ENCODE measurements at places on chromosomes 5 and 9.

- DNase-seq, result no peak
Observed at GRCh38 chr5:92435781-92436180, 1052.7 kb upstream of the ARRDC3 start.

DNA sequence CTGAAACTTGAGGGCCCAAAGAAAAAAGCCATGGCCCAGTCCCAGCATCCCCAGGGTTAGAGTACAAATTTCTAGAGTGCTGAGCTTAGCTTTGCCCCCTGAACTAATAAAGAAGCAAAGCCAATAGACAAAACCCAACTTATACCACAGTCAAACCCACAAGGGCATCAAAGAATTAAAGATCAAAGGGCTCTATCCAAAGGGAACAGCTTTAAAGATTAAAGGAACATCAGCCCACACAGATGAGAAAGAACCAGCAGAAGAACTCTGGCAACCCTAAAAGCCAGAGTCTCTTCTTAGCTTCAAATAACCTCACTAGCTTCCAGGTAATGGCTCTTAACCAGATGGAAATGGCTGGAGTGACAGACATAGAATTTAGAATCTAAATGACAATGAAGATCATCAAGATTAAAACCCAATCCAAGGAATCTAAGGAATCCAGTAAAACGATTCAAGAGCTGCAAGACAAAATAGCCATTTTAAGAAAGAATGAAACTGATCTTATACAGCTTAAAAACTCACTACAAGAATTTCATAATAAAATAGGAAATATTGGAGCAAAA, 93.9 kb downstream of the YIPF5 start:
- no peak for DNase-seq

DNA sequence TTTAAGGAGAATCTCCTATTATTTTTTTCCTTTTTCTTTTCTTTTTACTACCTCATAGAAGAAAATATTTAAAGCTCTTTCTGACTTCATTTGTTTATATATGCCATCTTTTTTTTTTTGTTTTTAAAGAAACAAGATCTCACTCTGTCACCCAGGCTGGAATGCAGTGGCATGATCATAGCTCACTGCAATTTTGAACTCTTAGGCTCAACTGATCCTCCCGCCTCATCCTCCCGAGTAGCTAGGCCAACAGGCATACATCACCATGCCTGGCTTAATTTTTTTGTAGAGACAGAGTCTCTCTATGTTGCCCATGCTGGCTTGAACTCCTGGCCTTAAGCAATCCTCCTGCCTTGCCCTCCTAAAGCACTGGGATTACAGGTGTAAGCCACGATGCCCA, 59.5 kb downstream of the LNPEP start:
- DNase-seq, result no peak

DNA sequence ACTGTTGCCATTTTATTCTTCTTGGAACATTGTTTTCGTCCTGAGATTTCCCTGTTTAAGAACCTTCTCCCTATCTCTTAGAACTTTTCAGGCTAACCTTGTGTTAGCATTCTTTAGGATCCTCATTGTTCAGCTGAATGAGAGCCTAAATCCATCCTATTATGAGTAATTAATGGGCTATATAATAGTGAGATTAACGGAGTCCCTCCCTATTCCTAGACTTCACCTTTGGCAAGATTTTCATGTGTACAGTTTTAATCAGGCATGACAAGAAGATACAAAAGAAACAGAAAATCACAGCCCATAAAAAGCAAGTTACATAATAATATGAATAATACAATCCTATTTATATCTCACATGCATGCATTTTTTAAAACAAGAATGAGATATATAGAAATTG, 9.1 kb upstream of the MSMP start:
- DNase-seq, result no peak

DNA sequence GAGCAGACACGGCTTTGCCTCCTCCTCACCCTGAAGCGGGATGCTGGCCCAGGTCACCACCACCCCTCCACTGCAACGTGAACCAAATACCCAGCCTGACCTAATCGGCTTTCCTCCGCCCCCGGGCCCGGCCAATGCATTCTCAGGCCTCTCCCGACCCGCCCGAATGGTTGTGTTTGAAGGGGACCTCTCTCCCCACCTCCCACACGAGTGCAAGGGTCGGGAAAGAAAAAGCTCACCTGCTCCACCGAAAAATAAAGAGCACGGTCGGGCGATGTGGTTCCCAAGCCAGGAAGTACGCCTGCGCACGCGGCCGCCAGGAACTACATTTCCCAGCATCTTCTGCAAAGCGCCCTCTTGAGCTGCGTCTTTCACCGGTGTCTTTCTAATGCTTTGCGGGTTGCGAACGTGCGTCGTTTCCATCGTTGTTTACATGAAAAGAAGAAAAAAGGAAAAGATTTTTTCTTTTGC, at the start of gene ZNF883:
Gene ZNF883 (minus strand): TSS at position 282 of the 471 bp plus-strand sequence.
- peak; percentile 33 for DNase-seq

- no peak for DNase-seq
Observed at GRCh38 chr5:96714450-96714849, 52.3 kb downstream of the CAST start.

- no peak for DNase-seq
Observed at GRCh38 chr9:136694163-136694871, 7.1 kb upstream of the AGPAT2 start.

DNA sequence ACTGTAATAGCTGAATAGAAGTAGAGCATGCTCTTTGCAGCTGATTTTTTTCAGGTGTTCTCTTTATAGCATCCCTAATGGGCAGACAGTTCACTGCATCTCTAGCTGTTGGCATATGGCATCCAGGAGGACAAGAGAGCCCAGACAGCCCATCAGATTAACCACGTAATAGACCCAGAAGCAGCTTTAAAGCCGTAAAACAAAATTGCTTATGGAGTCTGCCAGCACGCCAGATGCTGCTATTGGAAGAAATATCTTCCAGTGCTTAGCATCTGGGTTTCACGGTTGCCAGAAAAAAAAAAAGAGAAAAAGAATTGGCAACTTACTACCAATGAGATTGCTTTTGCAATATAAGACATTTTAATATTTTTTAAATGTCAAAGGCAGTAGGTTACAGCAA, 869.4 kb upstream of the NUDT12 start:
- DNase-seq, result no peak

DNA sequence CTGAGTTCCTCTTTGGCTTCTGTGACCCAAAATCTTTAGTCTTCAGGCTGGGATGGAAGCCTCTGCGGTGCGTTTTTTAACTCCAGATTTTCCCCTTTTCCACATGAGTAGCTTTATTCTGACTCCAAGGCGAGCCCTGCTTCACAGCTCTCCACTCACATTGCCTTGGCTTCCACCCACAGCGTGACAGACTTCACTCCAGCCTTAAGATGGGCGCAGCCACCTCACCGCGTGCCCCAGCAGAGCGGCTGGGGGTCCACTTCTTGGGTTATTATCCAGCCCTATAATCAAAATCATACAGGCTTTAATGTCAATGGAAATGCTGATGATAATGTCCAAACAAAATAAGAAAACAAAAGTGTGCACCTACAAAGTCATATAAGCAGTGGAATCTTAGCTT, 1.2 kb downstream of the EXOC3 start:
- no peak for DNase-seq

DNA sequence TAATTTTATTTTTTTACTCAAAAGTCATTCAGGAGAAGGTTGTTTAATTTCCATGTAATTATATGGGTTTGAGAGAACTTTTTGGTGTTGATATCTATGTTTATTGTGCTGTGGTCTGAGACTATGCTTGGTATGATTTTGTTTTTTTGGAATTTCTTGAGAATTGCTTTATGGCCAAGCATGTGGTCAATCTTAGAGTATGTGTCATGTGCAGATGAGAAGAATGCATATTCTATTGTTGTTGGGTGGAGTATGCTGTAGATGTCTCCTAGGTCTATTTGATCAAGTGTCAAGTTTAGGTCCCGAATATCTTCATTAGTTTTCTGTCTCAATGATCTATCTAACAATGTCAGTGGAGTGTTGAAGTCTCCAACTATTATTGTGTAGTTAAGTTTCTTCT, 134.9 kb downstream of the HMHB1 start:
- DNase-seq, result no peak

DNA sequence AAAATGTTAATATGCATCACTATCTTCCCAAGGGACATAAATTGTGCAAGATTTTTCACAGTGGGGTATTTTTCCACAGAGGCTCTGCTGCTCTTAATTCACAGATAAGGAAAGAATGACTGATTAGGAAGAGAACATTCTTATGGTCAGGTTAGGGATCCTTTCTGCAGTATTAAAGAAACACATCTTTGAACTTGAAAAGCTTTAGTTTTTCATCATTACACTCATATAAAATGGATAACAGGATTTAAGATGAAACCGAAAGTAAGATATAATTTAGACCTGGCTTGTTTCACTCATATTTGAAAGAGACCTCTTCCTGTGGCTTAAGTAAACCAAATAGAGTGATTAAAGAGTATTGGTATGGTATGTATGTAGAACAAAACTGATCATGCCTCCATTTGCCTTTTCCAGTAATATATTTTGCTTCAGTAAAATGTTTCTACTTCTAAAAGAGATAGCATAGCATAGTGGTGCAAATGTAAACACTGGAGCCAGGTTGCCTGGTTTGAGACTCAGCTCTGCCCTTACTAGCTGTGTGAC, 160.0 kb downstream of the PRR16 start:
- DNase-seq, result no peak

DNA sequence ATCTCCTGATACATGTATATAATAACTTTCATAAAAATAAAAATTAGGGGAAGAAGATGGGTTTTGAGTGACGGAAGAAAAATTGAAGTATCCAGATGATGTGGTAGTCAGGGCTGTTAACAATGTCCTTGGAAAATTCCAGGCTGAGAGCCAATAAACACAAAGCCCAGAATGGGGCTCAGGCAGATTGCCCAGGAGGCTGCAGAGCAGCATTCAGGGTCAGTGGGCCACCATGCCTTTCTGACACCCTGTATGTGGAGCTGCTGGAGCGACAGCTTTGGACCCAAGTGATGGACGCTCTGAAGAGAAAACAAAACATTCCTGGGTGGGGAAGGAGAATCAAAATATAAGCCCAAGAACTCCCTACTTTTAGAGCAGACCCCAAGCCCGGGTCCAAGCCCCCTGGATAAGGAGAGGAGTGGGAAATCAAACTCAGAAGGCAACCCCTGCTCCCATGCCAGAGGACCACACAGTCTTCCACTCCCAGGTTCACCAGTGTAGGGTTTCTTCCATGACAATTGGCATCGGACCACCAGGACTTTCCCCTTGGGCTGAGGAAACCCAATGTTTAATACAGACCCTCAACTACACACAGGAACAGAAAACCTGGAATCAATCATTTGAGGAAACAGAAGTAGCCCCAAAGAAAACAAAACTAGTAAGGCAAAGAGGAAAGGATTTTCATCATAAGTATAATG, 45.7 kb upstream of the SPATA31C2 start:
- no peak for DNase-seq

DNA sequence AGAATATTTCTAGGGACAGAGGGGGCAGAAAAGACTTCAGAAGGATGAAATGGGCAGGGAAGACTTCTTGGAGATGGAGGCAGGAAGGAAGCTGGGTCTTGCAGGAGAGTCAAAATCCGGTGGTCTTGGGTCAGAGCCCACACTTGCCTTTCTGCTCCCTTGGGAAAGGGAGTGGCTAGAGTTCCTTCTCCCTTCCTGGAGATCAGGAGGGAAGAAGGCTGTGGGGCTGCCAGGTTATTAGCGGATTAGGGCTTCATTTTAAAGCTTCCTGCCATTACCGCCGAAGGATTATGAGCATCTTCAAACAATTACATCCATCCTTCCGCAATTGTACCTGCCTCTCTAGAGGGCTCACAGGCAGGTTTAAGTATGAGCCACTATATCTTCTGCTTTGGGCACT, 19.2 kb upstream of the SYNPO start:
- DNase-seq, result no peak

DNA sequence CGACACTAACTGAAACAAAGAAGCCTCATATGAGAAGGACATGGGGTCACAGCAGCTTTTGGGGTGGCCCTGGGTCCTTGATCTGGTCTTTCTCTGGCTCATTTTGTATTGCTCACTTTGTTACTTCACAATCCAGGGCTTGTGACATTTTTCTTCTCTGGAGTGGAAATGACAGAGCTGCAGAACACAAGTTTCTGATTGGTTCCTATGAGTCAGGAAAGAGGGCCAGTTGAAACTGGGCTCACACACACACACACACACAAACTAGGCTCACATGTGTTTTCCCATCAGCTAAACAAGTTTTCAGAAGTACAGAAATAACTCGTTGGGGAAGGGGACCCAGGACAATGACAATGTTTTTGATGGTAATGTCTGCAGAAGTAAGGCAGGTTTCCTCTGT, 54.3 kb downstream of the TMC1 start:
- DNase-seq, result no peak

DNA sequence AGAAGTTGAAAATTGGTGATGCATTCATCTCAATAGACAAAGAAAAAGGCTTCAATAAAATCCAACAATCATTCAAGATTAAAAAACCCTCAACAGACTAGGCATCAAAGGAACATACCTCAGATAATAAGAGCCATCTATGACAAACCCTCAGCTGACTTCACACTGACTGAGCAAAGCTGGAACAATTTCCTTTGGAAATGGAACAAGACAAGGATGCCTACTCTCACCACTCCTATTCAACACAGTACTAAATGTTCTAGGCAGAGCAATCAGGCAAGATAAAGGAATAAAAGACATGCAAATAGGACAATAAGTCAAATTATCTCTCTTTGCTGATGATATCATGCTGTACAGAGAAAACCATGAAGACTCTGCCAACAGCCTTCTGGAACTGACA, 1188.1 kb downstream of the DTWD2 start:
- no peak for DNase-seq

DNA sequence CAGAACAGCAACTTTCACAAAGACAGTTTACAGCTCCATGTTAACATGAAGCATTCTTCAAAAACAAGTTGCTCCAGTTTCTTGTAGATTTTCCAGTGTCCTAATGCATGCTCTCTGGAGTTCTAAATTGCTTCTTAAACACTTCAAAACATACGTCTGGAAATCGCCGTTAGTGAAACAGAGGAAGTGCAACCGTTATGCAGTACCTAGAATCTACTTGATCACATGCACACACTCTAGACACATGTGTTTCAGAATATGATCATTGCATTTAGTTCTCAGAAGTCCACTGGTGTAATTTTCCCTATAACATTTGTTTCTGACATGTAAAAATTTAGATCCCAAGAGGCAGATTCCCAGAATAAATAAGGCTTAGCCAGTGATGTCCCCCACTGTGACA, 41.1 kb upstream of the RUFY1 start:
- DNase-seq, result no peak

GRCh38 chr9:68643901-68644809, 60.9 kb upstream of the PIP5K1B start:
- peak; percentile 39 for DNase-seq

DNA sequence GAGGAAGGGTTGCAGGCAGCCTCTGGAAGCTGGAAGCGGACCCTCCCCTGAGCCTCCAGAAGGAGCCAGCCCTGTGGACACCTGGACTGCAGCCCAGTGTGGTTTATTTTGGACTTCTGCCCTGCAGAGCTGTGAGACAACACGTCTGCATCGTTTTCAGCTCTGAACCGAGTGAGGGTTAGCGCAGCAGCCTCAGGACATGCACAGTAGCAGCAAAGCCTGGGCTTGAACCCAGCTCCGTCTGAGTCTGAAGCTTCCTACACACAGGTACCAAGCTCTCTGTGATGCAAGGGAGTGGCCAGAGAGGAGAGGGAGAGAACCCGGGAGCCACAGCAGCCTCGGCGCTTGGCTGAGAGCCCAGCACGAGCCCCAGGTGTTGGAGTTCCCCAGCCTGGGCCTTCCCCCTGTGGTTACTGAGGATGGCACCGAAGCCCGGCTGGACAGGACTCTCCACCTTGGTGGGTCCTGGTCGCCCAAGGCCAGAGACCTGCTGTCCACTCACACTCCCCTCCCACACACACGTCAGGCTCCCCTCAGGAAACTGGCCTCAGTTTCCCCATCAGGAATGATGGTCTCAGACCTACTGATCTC, 128.2 kb downstream of the OLFM1 start:
- DNase-seq, result no peak

GRCh38 chr5:116374434-116374852, 200.2 kb downstream of the SEMA6A start:
- no peak for DNase-seq
